Cardiac fibroblast (primary cell): ENCODE measurements at places on chromosomes 12 and 14.

GRCh38 chr12:23066095-23066494 lies 441.1 kb downstream of the ETNK1 start:
- DNase-seq, result no peak

DNA sequence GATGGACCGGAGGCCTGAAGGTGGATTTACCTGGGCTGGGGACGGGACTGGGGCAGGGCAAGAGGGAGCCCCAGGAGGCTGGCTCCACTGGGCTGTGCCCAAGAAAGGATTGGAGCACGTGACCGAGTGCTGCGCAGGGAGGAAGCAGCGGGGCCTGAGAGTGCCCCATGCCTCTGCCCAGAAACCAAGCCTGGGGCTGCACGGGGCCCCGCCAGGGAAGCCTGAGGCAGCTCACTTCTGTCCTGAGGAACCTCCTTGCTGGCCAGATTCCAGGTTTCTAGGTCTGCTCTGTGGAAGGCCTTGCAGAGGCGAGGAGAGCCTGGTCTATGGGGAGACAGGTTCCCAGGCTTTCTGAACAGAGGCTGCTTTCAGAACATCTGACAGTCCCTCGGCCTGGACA lies 10.4 kb downstream of the NGB start:
- DNase-seq, result no peak

GRCh38 chr12:117854339-117855012 lies 114.3 kb downstream of the KSR2 start:
- DNase-seq, result peak; percentile 58

GRCh38 chr14:104999361-104999760 lies 13.8 kb downstream of the CLBA1 start:
- DNase-seq, result no peak

- no peak for DNase-seq
These were observed 128.1 kb upstream of the AMIGO2 start for GRCh38 chr12:47207829-47208248.

DNA sequence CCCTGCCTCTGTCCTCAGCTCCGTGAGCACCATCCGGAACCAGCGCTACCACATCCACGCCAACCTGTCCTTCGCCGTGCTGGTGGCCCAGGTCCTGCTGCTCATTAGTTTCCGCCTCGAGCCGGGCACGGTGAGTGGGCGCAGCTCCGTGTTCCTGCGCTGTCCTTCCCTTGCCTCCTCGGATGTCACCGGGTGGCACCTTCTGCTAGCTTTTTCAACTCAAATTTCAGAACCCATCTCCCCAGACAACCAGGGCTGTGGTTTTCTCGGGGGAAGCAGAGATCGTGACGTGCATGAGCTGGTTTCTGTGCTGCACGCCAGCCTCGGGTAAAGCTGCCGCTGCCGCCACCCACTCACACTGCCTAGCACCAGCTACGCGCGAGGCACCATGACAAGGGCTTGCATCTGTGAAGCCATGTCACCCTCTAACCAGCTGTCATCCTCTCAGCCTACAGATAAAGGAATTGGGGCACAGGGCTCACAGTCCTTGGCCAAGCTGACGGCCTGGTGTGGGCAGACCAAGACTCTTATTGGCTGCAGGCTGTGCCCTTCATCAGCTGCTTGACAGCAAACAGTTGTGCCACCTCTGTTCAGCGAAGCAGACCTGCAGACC lies 152.1 kb downstream of the ADGRD1 start:
- no peak for DNase-seq
